ENCODE measurements at places on chromosomes 2 and 18.
A peak's percentile ranks its signal among the peaks of the same experiment; 100 is the strongest.

- DNase-seq = no peak
Observed at GRCh38 chr2:204150721-204151120, 214.2 kb downstream of the ICOS start.

GRCh38 chr2:173101687-173102086 is 26.0 kb downstream of the MAP3K20 start:
- DNase-seq = no peak

DNA sequence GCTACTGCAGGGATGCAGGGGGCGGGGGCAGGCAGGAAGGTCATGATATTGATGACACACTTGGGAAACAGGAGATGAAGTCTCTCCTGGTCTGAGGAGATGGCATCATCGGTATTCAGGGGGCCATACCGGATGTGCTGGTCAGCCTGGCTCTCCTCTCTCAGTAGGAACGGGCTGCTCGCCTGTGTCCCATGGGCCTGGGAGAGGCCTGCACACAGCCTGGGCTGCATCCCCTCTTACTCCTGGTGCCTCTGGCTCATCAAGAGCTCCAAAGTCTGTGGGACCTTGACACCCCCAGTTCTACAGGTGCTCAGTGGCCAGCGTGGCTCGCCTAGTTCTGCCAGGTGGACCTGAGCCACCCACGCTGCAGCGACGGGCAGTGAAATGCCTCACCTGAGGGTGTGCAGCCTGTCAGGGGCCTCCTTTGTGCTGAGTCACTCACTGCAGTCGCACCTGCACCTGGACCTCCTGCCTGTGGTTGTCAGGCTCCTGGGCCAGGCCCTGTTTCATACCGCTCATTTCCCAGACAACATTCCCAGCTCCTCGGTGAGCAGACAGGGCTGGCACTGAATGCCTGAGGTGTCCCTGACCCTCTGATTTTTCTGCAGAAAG is 18.6 kb upstream of the CNDP1 start:
- peak; percentile 74 for DNase-seq

DNA sequence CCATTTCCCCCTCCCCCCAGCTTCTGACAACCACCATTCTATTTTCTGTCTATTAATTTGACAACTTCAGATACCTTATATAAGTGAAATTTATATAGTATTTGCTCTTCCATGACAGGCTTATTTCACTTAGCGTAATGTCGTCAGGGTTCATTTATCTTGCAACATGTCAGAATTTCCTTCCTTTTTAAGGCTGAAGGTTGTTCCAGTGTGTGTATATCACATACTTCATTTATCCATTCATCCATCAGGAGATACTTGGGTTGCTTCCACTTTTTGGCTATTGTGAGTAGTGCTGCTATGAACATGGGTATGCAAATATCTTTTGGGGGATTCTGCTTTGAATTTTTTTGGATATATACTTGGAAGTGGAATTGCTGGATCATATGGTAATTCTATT is 7.4 kb downstream of the BCL2L11 start:
- DNase-seq = no peak

GRCh38 chr2:70122470-70122869 is 35.2 kb downstream of the PCBP1 start:
- DNase-seq = no peak
